Esophagus squamous epithelium (tissue), 5 donors: ENCODE measurements at places on chromosomes 1 and 21.

DNA sequence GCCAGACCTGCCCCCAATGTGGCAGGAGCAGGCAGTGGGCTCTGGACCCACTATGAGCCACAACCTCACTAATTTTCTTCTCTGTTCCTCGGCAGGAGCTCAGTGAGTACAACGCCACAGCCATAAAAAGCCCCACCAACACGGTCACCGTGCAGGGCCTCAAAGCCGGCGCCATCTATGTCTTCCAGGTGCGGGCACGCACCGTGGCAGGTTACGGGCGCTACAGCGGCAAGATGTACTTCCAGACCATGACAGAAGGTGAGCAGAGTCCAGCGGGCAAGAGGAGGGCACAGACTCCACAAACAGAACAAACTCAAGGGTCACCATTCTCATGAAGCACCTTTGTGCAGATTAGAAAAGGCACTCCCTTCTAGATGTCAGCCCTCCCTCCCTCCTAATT lies 79.9 kb downstream of the LACTBL1 start:
- H3K27me3 ChIP-seq: no peaks in the 10 kb centered on the region
- no peaks in the 10 kb centered on the region for H3K4me1 ChIP-seq
- no peaks in the 10 kb centered on the region for H3K36me3 ChIP-seq

DNA sequence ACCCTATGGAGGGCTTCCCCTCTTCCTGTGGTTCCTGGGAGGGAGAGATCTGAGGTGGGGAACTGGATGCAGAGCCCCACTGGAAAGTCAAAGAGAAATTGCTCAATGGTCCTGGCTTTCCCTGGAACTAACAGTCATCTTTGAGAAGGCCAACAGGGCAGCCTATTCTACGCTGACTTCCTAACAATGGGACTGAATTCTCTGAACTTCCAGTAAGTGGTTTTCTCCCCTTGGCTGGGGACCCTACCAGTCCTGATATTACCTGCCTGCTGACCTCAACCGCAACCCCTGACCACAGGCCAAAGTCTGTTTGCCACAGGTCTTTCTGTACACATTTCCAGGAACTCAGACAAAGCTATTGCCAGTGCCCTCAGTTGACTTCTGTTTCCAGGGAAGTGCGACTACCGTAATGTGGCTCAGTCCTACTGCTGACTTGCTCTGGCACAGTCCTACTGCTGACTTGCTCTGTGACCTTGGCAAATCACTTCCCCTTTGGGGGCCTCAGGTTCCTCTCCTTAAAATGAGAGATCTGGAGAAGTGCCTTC lies 55.3 kb downstream of the C8B start:
- H3K27ac ChIP-seq: no peak overlapping the region
- H3K27me3 ChIP-seq: peaks cover 14% of the 10 kb centered on the region
- H3K4me1 ChIP-seq: no peaks in the 10 kb centered on the region
- H3K36me3 ChIP-seq: no peaks in the 10 kb centered on the region
- no peak overlapping the region for H3K4me3 ChIP-seq

- DNase-seq: no peak
- H3K27me3 ChIP-seq: peaks cover 13% of the 10 kb centered on the region
- H3K27ac ChIP-seq: no peak overlapping the region
- no peak overlapping the region for H3K4me3 ChIP-seq
- H3K4me1 ChIP-seq: no peaks in the 10 kb centered on the region
- no peaks in the 10 kb centered on the region for H3K36me3 ChIP-seq
Measured at GRCh38 chr1:33925586-33925985, 61.7 kb downstream of the HMGB4 start.

- no peak overlapping the region for H3K4me3 ChIP-seq
- H3K36me3 ChIP-seq: no peaks in the 10 kb centered on the region
- no peak overlapping the region for H3K27ac ChIP-seq
- no peak for DNase-seq
Measured at GRCh38 chr21:34911360-34911759, 137.7 kb downstream of the RUNX1 start.

GRCh38 chr1:211521102-211521815 lies 29.3 kb upstream of the RD3 start:
- H3K27ac ChIP-seq: no peak overlapping the region
- H3K4me3 ChIP-seq: no peak overlapping the region
- no peaks in the 10 kb centered on the region for H3K27me3 ChIP-seq
- no peak for DNase-seq
- H3K36me3 ChIP-seq: no peaks in the 10 kb centered on the region
